ENCODE measurements at places on chromosomes 6 and 20.
A peak's percentile ranks its signal among the peaks of the same experiment; 100 is the strongest.

- no peak for DNase-seq
These were observed 6.3 kb downstream of the JARID2 start for GRCh38 chr6:15252195-15252594.

DNA sequence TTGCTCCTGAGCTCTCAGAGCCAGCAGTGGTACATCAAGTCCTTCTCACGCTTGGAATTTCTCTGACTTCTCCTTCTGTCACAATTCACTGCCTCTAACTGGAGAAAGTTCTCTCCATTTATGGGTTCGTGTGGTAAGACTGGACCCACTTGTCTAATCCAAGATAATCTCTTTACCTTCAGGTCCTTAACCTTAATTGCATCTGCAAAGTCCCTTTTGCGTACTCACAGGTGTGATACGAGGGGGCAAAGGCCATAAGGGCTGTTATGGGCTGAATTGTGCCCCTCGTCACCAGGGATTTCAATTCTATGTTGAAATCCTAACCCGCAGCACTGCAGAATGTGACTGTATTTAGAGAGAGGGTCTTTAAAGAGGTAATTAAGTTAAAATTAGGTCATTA lies 27.5 kb upstream of the TBC1D22B start:
- no peak for DNase-seq

DNA sequence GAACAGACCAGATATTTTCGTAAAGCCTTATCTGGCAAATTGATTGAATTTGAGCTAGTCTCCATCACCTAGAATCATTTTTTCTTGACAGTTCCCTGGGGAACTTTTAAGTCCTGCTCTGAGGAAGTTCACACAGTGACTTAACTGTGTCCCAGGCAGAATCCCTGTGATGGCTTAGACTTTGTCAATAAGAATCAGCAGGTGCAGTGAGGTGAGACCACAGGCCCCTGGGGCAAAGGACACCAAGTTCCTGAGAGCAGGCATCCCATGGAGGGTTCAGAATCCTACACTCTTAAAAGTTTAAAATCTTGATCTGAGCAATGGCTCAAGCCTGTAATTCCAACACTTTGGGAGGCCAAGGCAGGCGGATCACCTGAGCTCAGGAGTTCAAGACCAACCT lies 13.0 kb downstream of the KIF16B start:
- DNase-seq = no peak

DNA sequence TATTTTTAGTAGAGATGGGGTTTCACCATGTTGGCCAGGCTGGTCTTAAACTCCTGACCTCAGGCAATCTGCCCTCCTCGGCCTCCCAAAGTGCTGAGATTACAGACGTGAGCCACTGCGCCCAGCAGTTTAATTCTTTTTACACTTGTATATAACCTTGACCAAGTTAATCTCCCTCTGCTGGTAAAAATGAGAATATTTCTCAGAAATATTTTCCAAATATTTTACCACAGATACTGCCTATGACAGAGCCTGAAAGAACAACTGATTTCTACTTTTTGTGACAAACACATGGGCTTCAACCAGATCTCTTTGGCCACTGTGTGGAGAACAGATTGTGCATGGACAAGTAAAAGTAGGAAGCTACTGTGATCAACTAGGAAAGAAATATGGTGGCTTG lies 21.2 kb upstream of the NHSL1 start:
- no peak for DNase-seq

DNA sequence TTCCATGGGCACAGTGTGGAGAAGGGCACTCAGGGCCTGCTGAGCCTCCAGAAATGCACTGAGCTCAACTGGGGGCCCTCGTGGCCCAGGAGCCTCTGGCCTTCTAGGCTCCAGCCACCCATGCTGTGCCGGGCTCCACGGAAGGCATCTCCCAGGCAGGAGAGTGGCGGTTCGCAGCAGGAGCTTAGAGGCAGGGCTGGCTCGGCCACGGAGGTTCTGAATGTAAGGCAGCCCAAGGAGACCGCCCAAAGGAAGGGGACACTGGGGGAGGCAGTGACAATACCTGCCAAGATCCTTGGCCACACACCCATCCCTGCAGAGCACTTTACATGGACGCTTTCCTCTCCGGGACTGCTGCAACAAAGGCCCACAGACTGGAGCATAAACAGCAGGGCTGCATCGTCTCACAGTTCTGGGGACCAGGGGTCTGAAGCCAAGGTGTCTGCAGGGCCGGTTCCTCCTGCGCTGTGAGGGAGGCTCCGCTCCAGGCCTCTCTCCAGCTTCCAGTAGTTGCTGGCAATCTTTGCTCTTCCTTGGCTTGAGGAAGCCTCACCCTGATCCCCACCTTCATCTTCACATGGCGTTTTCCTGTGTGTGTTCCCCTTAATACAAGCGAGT lies 128.2 kb upstream of the CDH4 start:
- no peak for DNase-seq

DNA sequence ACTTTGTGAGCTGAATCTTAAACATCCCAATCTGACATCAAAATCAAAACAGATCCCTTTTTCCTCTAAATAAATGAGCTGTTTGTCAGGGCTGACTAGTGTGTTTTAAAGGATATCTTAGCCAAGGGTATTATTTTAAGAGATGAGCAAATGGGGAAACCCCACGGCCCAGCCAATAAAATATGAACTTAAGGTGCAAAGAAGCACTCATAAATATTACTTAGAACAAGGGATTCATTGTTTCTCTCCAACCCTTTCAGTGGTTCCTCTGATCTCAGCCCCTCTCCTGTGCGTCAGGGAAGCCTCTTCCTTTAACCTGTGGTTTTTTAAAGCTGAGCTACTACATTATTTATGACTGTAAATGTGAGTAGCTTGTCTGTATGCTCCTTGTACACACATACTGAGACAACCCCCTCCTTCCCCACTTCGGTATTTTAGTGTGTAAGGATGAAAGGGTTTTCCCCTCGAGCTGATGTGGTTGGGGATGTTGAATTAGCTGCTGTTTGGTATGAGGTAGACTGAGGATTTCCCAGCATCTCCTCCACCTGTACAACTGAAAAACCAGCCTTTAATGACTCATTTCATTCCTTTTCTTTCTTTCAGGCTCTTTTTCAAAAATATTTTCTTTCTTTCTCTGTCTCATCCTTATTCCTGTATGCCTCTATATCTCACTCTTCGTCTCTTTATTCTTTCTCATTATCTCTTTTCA lies 6.5 kb downstream of the BMP5 start:
- no peak for DNase-seq

- no peak for DNase-seq
These were observed 140.1 kb downstream of the QKI start for GRCh38 chr6:163554663-163555062.

DNA sequence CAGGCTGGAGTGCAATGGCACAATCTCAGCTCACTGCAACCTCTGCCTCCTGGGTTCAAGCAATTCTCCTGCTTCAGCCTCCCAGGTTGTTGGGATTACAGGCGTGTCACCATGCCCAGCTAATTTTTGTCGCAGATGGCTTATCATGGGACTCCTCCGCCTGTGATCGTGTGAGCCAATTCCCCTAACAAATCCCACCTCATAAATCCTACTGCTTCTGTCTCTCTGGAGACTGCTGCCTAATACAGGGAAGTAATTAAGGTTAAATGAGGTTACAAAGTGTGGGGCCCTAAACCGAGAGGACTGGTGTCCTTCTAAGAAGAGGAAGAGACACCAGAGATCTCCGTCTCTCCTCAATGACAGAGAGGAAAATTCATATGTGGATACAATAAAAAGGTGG lies 52.0 kb downstream of the TRPC4AP start:
- DNase-seq = no peak

GRCh38 chr20:11549172-11550103 lies 368.3 kb upstream of the BTBD3 start:
- DNase-seq = no peak

GRCh38 chr20:47444584-47444983 lies 57.1 kb upstream of the NCOA3 start:
- no peak for DNase-seq

GRCh38 chr6:133157995-133158394 lies 83.2 kb upstream of the EYA4 start:
- DNase-seq = no peak

- no peak for DNase-seq
These were observed 4.1 kb downstream of the NKX2-2 start for GRCh38 chr20:21509597-21510371.

GRCh38 chr6:142897659-142898058 lies 47.3 kb downstream of the HIVEP2 start:
- DNase-seq = no peak

GRCh38 chr20:49835031-49835430 lies 22.4 kb downstream of the SLC9A8 start:
- no peak for DNase-seq

DNA sequence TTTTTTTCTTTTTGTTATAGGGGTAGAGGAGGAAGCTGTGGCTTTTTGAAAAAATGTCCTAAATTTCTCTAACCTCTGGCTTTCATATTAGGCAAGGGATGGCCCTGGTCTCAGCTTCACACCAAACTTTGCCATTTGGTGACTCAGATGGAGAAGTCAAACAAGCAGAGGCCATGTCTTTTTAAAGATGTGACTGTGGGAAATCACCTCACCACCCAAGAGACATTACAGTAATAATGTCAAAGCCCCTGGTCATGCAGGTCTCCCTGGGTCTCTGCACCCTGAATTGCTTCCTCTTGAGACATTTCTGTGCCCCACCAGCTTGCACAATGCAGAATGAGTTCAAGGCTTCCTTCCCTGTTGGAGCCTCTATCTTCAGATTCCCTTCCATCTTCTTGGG lies 39.5 kb upstream of the ADGRF5 start:
- no peak for DNase-seq

DNA sequence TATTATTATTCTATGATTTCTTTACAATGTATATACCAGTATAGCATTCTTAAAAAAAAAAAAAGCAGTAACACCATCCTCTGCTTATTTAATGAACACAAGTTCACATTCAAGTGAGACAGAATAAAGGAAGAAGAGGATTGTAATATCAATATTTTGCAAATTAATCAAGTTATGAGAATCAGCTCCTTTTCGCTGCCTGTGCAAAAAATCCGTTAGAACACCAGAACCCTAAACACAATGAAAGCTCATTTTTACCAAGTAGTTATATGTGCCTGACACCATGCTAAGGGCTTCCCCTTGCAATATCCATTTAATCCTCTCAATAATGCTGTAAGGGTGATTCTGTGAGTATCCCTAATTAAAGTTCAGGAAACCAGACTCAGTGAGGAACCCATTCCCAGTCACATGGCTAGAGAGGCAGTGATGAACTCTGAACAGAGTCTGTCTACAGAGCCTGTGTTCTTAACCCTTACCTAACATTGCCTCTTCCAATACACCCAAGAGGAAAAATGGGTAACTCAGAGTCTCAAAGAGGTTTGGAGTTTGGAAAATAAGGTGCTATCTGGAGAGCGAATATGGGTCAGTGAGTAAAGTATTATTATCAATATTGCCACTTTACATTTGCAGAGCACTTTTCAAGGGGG lies 66.8 kb downstream of the CDC40 start:
- no peak for DNase-seq

DNA sequence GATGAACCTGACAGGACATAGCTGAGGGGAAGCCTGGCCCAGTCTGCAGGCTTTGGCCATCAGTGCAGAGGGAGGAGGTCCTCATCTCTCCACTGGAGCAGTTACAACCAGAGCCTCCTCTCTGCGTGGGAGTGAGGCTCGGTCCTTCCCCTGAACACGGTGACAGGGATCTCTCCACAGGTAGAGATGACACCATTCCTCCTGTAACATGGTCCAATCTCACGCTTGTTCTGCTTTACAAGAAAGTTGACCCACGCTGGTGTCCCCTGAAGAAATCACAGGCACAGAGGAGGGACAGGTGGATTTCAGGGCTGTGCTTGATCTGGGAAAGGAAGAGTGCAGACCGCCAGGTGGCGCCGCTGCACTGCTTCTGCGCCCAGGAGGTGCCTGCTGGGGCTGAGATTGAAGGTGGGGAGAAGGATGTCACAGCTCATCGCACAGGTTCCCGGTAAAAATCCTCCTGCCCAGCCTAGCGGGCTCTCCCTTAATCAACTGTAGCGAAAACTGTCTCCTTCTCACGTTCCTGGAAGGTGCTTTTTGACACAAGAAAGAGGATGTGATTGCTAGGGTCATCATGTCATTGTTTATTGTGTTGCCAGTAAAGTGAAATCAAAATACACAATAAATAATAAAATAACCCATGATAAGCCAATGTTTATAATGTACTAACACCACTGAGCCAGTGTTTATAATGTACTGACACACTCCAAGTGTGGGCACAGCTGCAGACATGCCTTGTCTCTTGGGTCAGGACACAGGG lies 20.4 kb downstream of the HLA-G start:
- no peak for DNase-seq

GRCh38 chr20:43955750-43956191 lies 41.1 kb downstream of the TOX2 start:
- DNase-seq = no peak

- no peak for DNase-seq
These were observed 40.4 kb upstream of the HMGA1 start for GRCh38 chr6:34196116-34196832.

DNA sequence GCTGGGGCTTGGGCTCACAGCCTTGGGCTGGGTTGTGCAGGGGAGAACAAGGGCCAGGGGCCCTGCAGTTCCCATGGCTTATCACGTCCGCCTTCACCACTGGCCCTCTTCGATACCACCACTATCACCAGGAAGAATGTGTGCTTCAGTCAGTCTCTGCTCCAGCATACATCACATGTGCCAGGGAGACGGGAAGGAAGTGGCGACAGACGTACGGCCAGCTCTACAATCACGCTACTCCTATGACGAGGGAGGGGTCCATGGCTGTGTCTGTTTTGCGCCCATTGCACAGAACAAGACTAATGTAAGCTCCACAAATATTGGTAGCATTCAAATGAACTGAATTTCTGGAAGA lies 72.1 kb downstream of the TRAM2 start:
- DNase-seq = no peak

DNA sequence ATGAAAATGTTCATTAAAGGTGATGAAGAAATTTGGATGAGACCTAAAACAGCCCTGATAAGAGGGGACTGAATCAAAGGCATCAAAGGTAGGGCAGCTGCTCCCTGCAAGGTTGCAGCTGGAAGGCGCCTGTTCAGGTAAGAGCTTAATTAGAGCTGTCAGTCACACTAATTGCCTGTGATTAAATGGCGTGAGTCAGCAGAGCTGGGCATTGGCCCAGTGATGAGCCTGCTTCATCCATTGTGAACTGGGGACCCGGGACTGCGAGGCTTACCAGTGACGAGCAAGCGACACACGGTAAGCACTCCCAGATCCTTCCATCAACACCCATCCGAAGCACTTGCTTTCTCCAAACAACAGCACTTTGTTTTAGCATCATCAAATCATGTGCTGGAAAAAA lies 621.5 kb upstream of the CDH4 start:
- peak; percentile 51 for DNase-seq

- no peak for DNase-seq
These were observed 119.5 kb upstream of the CD93 start for GRCh38 chr20:23205611-23206041.
